Stimulated activated CD8-positive, alpha-beta memory T cell treated with anti-CD3 and anti-CD28 coated beads, Interleukin-7, amount 100 ng/mL, for 1 hour (primary cell): ENCODE measurements at places on chromosomes 3 and 15.

GRCh38 chr3:162534431-162534830 is 1037.8 kb downstream of the OTOL1 start:
- no peak for DNase-seq

DNA sequence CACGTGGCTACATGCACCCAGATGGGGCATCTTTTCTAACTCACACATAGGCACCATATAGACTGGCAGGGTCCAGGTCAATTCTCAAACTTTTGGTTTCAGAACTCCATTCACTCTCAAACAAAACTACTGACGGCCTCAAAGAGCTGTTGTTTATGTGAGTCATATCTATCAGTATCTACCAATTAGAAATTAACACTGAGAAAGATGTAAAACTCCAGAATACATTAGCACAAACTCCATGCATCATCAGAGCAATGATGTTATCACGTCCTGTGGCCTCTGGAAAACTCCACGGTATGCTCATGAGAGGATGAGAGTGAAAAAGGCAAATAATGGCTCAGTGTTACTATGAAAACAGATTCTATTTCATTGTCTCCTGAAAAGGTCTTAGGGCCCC is 116.1 kb downstream of the NTRK3 start:
- no peak for DNase-seq

DNA sequence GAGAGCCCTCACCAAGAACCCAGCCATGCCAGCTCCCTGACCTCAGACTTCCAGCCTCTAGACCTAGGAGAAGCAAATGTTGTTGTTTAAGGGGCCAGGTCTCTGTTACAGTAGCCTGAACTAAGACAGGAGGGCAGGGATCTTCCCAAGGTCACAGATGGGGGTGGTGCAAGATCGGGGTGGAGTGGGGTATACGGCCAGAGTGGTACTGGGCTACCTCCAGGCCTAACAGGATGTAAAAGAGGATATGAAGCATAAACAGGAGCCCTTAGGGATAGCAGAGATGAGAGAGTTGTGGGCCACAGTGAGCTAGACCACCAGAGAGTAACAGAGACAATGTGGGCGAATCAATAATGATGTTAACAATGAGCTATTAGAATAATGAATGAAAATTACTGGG is 82.9 kb downstream of the TOP2B start:
- no peak for DNase-seq

DNA sequence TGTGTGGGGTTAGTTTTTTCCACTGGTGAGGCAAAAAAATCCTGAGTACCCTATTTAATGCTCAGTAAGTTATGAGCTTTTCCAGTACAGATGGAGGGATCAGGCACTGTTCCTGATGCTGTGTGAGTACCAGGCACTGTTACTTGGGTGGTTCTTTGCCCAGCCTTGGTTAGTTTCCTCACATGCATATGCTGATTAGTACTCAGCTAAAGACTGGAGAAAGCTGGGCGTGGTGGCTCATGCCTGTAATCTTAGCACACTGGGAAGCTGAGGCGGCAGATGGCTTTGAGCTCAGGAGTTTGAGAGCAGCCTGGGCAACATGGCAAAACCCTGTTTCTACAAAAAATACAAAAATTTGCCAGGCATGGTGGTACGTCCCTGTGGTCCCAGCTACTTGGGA is 210.3 kb upstream of the SGO1 start:
- no peak for DNase-seq

DNA sequence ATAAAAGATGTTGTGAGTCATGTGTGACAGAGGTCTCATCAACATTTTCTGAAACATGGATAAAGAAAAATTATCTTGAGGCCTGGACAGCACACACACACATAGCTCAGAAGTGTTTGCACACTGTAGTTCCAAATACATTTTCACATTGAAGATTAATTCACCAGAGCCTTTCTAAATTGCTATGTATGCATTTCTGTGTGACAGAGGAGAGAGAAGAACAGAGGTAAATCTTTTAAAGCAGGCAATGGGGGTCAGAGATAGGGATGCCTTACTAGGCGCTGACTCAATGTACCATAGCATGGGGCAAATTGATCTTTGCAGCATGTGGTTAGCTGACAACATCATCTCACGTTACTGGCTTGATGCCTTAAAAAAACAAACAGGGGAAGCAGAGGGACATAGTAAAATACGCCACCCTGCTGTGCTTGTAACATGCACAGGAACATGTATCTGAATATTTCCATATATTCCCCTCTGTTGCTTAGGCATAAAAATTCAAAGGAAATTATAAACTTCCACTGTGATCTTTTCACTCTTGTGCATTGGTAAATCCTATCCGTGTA is 7.7 kb downstream of the POU1F1 start:
- DNase-seq: no peak

GRCh38 chr15:67411486-67411885 is 109.4 kb upstream of the C15orf61 start:
- no peak for DNase-seq

GRCh38 chr15:77535845-77536244 is 96.9 kb downstream of the LINGO1 start:
- DNase-seq: no peak

GRCh38 chr3:111315930-111316587 is 225.9 kb upstream of the CD96 start:
- no peak for DNase-seq

- no peak for DNase-seq
Observed at GRCh38 chr3:45677841-45678240, 11.4 kb upstream of the SACM1L start.

DNA sequence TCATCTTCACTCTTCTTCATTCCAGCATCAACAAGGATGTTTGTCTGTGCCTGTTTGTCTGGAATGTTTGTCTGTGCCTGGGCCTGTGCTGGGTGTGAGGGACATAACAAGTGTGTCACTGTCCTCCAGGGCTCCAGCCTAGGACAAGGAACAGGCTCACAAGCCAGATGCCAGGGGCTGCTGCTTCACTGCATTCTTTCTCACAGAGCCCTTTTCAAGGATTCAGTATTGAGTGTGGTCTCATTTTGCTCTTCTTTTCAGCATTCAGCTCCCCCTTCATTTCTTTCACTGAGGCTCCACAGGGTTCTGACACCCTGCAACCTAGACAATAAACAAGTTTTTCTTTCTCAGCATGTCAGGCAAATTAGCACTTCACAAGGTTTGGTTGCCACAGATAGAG is 43.6 kb upstream of the KY start:
- DNase-seq: no peak
